ENCODE measurements at places on chromosomes 1 and 21.

GRCh38 chr1:110463725-110464124, 12.8 kb downstream of the PROK1 start:
- no peak for DNase-seq

- peak; percentile 54 for DNase-seq
Observed at GRCh38 chr1:243409284-243409683, 153.4 kb downstream of the SDCCAG8 start.

- DNase-seq: no peak
Observed at GRCh38 chr1:205275133-205275532, 46.4 kb downstream of the NUAK2 start.

GRCh38 chr1:13764588-13765332, 64.8 kb downstream of the PRDM2 start:
- DNase-seq: no peak

DNA sequence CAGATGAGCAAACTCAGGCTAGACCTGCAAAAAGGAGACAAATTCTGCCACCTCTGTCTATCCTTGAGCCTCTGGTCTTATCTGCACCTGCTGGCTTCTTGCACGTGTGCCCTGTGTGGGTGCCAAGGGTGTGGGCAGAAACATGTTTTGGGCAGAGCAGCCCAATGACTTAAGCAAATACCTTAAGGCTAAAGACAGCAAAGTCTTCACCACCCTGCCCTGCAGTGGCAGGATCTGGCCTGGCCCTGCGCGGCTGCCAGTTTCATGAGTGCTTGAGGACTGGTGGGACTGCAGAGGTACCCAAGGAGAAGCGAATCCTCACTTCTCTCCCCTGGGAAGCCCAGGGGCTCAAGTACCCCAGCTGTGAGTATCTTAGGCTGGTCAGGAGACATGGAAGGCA, 3.8 kb upstream of the SLC26A9 start:
- DNase-seq: no peak

- no peak for DNase-seq
Observed at GRCh38 chr21:36200081-36200561, 43.5 kb downstream of the DOP1B start.

DNA sequence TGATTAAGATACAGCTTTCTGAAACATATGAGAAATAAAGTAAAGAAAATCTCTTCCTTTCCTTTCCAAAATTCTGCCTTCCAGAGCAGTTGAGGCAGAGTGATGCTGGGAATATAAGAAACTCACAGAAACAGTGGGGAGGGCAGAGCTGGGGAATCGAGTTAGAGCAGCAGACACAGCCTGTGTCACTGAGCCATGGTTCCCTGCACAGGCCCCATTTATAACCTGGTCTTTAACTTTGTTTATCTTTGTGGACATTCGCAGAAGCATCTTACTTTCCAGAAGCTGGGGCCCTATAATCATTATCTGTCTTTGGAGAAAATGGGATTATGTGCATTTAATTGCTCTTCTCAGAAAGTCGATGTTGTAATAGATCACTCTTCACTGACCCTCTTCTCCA, 349.1 kb downstream of the SETD4 start:
- no peak for DNase-seq

GRCh38 chr1:145990249-145990855, 6.0 kb downstream of the TXNIP start:
- DNase-seq: no peak

GRCh38 chr1:98327220-98327861, 334.2 kb upstream of the SNX7 start:
- DNase-seq: no peak

DNA sequence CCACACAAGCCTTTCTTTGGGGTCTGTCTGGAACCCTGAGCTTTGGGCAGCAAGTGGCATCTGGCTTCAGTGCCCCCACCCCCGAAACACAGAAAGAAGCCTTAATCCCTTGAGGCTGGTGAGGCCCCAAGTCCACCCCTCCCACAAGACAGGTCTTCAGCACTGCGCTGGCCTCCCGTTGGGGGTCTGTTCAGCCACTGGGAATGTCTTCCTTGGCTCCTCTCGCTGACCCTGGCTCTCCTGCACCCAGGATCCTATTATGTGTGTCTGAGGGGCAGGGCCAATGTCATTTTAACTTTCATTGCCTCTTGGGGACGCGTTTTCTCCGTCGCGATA, 26.9 kb downstream of the ATP8B2 start:
- no peak for DNase-seq

DNA sequence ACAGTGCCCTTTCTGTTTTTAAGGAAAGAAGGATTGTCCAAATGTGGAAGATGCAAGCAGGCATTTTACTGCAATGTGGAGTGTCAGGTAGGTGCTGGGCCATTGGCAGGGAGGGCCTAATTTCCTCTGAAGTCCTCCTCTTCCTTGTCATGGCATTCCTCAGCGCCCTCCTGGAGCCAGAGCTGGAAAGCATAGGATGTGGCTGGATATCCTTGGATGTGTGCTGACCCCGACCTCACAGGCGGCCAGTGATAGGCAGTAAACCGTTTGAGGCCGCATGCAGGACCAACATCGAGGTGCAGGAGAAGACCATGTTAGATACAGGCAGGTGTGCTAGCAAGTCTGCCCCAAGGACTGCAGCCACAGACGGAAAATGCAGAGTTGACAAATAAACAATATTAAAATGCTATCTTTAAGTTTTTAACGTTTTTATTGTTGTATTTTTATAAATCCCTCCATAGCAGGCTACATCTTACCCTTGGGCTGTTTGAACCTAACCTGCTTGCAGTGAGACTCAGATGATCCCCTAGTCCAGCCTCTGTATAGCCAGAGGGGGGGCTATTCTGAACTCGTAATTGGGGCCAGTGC, 24.3 kb downstream of the SMYD2 start:
- no peak for DNase-seq

DNA sequence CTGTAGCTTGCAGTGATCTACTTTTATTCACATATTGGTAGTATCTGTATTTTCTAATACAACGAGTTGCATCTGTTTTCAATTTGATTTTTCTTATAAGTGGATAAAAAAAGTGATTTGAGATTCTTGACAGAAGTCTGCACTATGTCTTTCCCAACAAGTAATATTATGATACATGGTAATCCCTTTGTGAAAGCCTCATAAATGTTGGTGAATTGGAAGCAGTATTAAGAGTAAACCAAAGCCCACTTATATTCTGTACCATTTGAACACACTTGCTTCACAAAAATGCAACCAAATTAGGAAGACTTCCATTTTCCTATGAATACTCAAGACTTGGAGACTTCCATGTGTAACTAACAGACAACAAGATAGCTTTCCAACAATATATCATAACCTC, 172.0 kb downstream of the HMCN1 start:
- no peak for DNase-seq

DNA sequence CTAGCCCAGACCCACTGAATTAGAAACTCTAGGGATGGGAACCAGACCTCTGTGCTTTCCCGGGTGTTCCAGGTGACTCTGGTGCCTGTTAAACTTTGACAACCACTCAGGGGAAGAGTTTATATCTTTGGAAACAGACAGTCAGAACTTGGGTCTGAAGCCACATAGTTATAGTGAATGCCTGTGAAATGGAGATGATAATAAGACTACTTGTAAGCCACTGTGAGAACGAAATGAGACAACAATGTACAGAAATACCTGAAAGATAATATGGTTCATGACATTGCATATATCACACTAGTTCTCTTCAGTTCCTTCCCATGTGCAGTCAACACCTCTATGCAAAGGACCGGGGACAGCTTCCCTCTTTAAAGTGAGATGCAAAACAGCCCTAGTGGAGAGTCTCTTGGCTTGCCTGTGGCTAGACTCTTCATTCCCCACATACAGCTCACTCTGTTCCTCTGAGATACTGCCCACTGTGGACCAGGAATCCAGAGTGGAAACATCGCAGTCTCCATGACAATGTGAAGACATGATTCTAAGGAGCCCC, 287.5 kb downstream of the ASTN1 start:
- DNase-seq: no peak

DNA sequence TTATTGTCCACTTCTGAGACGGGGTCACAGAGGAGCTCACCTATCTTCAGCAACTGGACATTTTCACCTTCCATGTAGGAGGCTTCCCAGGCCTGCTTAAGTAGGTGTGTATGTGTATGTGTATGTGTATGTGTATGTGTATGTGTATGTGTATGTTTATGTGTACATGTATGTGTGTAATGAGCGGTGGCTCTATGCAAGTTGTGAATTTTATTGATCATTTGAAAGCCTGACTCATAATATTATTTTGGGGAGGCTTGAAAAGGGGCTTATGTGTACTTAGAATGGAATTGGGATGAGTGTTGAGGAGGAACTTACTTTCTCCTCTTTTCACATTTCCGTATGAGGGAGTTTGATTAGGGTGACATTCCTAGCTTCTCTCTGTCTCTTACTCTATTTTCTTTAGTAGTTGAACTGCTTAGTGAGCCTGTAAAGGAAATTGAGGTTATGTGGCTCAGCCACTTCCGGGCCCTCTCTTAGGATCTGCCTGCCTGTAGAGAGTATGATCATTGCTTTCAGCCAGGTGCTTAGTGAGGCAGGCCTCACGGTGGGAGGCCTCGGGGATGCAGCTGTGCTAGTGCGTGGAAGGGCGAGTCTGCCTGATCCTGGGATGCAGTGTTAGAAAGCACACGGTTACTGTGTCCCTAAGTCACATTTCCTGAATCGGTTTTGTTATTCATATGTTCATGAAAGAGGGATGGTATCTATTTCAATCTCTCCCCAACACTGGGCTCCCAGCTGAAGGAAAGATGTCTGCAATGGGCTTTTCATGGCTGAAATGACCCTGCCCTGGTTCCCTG, 61.0 kb downstream of the IER5 start:
- DNase-seq: peak; percentile 94

DNA sequence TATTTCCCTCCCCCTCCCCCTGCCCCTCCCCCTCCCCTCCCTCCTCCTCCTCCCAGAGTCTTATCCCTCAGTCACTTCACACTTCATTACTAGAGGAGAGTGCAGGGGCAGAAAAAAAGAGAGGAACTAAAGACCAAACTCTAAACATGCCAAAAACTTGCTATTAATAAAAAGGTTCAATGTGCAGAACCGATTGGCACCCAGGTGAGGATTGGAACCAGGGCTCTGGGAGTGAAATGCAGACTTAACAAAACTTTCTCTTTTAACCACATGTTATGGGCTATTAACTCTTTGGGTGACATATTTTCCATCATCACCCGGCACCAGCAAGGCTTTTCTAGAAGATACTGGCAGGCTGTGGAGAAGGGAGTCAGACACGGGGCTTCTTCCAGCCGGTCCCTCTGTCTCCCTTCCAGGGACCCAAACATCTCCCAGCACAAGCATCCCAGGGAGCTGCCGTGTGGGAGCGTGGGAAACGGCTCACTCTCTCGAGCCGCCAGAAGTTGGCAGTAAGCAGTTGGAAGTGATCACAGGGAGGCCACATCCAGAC, 13.6 kb downstream of the NID1 start:
- no peak for DNase-seq

GRCh38 chr1:93676427-93676826, 5.2 kb downstream of the BCAR3 start:
- DNase-seq: no peak

GRCh38 chr1:155499953-155500639, 62.5 kb downstream of the ASH1L start:
- no peak for DNase-seq

DNA sequence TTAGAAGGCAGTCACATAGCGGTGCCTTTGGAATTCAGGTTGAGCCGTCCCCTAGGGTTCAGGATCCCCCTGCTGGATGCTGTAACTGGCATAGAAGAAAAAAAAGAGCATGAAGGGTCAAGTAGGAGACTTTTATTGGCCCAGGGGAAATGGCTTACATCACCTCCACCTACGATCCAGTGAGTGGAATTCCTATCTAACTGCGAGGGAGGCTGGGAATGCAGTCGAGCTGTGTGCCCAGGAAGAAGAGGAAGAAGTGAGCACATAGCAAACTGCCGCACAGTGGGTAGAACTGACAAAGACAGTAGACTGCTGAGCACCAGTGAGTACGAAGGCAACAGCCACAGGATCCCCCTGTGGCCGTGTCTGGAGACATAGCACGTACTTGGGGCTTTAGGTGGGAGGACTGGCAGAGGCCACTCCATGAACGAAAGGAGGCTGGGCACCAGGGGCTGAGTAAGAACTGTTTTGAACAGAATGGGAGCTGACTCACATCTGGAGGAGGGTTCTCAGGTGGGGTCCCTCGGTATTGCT, 79.2 kb downstream of the RNF220 start:
- no peak for DNase-seq

- no peak for DNase-seq
Observed at GRCh38 chr21:44291078-44291935, 5.6 kb downstream of the AIRE start.

DNA sequence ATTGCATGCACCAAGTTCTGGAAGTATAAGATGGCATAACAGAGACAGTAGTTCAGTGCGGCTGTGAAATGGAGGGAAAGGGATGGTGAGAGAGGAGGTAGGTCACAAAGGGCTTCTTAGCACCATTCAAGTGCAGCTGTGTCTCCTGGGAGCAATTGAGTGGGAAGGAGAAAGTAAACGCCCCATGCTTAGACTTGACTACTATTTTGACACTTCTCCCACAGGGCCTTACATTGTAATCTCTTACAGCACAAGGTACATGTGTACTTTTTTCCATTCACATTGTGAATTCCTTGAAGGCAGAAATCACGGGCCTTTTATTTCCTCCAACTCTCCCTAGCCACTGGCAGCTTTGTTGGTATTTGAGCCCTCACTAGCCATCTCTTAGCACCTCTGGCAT, 239.6 kb upstream of the FOXD3 start:
- no peak for DNase-seq

- DNase-seq: no peak
Observed at GRCh38 chr1:5976726-5977493, 15.3 kb downstream of the NPHP4 start.

GRCh38 chr1:4529446-4530165, 124.8 kb upstream of the AJAP1 start:
- DNase-seq: no peak

GRCh38 chr21:24903994-24904635, 703.2 kb downstream of the MRPL39 start:
- DNase-seq: no peak

- DNase-seq: no peak
Observed at GRCh38 chr1:40981691-40982448, 2.4 kb downstream of the CTPS1 start.

GRCh38 chr1:155007251-155007828, 4.7 kb downstream of the ZBTB7B start:
- peak; percentile 70 for DNase-seq

- DNase-seq: no peak
Observed at GRCh38 chr1:111469539-111469938, 4.2 kb upstream of the C1orf162 start.

DNA sequence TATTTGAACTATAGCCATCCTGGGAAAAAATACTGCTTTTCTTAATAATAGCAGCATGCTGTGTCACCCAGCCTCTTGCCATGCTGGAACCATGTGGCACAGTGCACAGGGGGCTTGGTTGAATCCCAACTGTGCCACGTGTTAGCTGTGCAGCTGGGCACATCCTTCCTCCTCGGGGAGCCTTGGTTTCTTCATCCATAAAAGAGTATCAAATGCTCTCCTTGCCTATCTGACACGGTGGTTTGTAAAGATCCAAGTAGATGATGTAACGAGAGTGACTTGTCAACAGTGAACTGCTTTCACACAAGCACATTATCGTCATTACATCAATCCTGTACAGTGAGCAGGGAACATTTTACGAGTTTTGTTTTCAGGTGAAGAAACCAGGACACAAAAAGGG, 24.4 kb downstream of the VASH2 start:
- DNase-seq: no peak
